ENCODE measurements at places on chromosomes 2 and 18.

DNA sequence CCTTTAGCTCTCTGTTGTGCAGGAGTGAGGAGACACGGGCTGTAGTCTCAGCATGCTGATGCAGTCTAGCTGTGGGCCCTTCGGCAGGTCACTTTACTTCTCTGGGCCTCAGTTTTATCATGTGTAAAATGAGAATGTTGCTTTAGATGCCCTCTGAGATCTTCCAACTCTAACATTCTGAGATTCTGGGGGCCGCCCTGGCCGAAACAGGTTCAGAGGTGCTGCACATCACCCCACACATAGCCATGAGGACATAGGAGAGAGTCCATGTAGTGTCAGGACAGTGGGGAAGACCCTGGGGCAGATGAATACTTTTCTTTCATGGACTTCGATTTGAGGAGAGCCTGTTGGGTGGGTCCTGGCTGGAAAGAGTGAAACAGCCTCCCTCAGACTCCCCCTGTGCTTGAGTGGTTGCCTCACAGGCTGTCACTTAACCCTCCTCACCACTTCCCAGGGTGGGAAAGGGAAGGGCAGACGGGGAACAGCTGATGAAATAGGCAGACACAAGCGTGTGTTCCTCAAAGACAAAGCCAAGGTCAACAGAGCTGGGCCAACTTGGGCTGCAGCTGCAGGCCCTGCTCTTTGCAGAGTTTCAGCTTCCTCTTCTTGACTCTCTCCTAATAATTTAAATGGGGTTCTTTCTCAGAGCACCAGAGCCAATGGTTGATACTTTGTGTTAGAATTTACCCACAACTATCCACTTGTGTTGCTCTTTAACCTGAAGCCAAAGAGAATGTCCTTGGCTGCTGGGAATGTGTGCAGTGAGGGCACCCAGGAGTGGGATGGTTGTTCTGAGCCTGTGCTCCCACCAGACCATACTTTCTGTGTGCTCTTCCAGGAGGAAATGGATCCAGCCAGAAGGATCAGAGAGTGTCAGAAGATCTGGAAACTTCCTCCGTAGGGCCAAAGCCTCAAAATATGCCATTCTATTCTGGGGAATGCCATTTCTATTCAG, 14.7 kb upstream of the MRPL33 start:
- no peak for DNase-seq

- DNase-seq, result no peak
These were observed 22.7 kb downstream of the MPPE1 start for GRCh38 chr18:11885278-11885947.

DNA sequence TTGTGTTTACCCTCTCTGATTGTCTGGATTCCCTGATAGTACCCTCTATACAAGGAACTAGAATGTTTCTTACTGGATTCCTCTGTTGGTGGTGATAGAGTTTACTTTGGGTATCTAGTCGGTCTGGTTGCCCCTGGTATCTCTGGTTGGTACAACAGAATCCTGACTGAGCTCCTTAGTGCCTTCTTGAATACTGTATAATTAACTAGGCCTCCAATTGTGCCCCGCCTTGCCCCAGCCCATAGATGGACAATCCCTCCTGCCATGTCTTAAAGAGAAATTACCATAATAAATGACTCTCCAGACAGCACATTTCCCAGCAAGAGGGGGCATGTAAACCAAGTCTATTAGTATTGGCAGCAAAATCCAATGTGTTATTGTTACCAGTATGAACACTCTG, 2.3 kb downstream of the SCN1A start:
- no peak for DNase-seq

GRCh38 chr18:75267643-75268363, 57.2 kb downstream of the TSHZ1 start:
- DNase-seq, result no peak

- DNase-seq, result no peak
These were observed 40.6 kb downstream of the MOB4 start for GRCh38 chr2:197556456-197556855.

DNA sequence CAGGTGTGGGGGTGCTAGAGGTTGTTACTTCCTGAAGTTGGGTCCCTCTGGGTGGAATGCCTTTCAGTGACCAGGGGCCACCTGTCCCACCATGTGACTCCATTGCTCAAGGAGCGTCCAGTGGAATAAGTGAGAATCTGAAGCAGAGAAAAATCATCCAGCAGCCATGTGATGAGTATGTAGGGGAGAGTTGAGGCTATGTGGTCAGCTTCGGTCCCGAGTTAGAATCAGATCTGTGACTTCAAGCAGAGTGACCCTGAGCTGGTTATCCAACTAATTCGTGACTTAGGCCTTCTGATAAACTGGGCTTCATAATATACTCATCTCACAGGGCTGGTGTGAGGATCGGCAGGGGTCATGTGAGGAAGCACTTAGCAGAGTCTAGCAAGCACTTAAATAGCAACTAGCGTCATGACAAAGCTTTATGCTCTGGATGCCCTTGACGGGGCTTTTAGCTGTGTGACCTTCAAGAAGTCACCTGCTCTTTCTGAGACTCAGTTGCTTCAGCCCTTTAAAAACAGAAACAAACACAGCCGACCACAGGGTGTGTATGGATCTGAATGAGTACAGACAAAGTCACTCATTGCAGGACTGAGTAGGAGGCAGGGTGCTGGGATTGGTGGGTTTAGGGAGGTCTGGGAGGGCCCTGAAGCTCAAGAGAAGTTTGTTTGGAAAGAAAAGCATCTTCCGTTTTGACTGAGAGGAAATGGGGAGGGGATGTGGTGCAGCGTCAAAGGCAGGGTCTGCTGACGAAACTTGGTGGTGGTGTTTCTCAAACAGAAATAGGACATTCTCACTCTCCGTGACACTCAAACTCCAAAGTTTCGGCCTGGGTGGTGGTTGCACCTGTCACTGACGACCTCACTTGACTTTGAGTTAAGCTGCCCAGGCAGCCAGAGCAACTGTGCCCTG, 264.0 kb upstream of the CXCR4 start:
- DNase-seq, result peak; percentile 10

DNA sequence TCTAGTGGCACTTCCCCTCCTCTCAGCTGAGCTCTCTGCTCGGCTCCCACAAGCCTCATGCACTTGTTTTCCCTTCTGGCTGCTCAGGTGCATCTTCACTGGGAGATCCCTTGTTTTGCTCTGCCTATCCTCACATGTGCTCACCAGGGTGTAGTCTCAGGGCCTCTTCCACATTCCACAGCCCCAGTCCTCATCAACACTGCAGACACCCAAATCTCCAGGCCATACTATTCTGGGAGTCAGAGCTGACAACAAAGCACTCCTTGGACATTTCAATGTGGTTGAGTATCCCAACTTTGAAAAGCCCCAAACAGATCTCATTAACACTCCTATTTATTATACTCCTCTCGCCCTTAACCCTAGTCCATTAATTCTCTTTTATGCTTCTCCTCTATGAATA, 71.3 kb downstream of the CCDC93 start:
- no peak for DNase-seq

- DNase-seq, result no peak
These were observed 337.3 kb downstream of the PLCL1 start for GRCh38 chr2:198141726-198142125.

- DNase-seq, result no peak
These were observed 292.0 kb upstream of the CDH2 start for GRCh38 chr18:28468901-28469300.

- no peak for DNase-seq
These were observed 8.5 kb upstream of the AGAP1 start for GRCh38 chr2:235485362-235485761.

DNA sequence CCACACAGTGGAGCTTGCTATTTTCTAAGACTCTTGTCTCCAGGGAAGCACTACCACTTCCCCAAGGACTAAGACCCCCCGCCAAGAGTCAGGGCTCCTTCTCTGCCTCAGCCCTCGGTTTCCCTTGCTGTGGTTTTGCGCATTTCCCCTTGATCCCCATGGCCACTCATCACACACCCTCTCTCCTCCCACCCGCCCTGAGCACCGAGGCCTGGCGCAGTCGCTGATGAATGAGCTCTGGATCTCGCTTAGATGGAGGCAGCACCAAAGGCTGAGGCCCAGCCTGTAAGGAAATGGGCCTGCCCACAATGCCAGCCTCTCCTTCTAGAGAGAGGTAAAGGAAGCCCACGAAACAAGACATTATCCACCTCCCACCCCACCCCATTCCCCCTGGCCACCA, 96.9 kb downstream of the TNS1 start:
- DNase-seq, result no peak

GRCh38 chr2:198127627-198128026, 323.2 kb downstream of the PLCL1 start:
- DNase-seq, result no peak

DNA sequence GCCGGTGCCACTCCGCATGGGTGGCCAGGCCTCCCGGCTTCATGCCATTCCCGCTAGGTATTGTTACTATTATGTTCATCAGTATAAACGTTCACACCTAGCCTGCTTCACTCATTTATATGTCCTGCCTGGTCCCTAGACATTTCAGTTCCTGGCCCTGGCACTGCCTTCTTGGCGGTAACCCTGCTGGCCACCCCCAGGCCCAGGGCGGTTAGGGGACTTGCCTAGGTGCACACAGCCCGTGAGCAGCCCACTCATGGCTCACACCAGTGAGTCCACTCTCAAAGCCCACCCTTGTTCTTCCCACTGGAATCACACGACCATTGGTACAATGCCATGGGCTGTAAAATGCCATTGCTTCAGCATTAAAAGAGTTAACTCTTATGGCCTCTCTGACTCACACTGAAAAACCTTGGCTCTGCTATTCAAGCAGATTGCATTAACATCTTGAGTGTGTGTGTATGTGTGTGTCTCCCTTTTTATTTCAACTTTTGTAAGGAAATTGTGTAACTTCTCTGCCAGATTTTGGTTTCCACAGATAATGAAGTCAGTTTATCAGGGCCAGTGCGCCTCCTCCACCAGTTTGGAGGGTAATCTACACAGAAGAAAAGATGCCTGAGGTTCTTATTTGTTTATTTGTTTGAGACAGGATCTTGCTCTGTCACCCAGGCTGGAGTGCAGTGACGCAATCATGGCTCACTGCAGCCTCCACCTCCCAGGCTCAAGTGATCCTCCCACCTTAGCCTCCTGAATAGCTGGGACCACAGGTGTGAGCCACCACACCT, 74.2 kb downstream of the RAB31 start:
- no peak for DNase-seq

- DNase-seq, result no peak
These were observed 47.6 kb downstream of the C18orf54 start for GRCh38 chr18:54405290-54405689.

DNA sequence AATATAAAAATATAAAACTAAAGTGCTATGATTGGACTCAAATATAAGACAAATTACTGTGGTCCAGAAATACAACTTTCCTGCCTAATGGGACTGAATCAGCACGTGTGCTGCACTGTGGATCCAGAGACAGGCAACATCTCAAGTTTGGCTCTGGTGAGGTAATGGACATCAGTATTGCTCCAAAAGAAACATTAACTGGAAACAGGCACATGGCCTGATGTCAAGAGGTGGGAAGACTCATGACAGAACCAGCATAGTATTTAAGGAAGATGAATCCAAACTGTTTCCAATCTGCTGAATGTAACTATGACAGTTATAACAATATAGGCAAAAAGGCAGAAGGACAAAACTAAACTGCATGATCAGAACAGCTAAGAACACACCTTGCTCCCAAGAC, 354.6 kb downstream of the FSIP2 start:
- no peak for DNase-seq

- no peak for DNase-seq
These were observed 236.5 kb upstream of the NT5C1B start for GRCh38 chr2:18825838-18826237.

GRCh38 chr2:190501702-190502407, 32.7 kb downstream of the NEMP2 start:
- DNase-seq, result no peak

DNA sequence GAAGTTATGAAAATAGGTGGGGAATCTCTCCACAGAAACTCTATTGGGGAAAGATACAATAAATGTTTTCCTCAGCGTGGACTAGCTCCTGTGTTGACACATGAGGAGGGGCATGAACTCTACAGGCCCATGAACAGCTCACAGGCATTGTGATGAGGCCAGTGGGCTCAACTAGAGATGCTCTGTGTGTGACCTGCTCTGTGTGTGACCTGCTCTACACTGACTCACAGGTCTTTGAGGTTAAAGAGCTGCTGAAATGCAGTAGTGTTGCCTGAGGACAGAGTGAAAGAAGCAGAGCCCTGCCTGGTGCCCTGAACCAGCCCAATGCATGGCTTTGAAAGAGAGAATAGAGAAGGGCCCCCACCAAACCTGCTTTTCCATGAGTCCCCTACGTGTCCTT, 117.6 kb downstream of the MCFD2 start:
- no peak for DNase-seq

GRCh38 chr2:149797030-149797429, 209.5 kb upstream of the MMADHC start:
- no peak for DNase-seq

DNA sequence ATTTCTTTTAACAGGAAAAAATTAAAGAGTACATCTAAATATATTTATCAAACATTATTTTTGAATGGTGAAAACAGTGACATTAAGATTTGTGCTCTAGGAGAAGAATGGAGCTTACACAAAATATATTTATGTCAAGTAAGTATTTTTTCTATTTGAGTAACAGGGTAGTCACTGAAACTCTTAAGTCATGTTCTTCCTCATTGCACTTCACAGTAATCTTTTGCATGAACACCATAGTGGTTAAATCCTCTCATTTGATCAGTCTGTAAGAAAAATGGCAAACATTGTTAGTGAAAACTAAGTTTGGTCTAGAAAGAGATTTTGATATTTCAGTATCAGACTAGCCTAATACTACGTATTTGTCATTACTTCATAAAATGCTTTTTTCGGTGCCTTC, 8.1 kb downstream of the GMCL1 start:
- no peak for DNase-seq

GRCh38 chr2:113692698-113693428, 63.6 kb downstream of the SLC35F5 start:
- DNase-seq, result no peak

- DNase-seq, result no peak
These were observed 66.7 kb downstream of the TPGS2 start for GRCh38 chr18:36762074-36762473.

DNA sequence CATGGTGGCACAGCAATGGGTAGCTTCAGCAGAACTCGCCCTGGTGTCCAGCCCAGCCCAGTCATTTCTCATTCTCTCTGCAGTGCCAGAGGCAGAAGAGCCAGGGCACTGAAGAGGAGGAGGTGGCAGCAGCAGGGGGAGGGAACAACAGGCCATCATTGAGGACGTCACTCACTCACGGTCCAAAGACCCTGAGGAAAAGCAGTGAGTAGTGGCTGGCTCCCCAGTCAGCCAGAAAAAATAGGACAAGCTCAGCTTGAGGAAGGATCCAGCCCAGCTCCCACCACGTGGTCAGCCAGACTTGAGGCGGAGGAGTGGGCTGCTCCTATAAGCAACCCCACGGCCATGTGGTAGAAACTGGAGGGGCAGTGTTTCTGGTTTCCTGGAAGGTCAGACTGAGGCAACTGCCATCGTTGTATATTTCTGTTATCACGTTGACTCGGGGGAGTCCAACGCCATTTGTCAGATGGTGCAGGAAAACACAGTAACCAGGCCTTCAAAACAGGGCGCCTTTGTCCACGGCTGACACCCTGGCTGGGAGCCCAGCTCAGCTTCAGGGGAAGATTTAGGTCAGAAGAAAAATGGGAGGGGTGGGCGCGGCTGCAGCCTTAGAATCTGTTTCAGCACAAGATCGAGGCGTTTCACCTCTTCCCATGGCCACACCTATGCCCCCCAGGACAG, 19.0 kb upstream of the TMEM247 start:
- no peak for DNase-seq

Measured in stimulated activated CD8-positive, alpha-beta memory T cell treated with anti-CD3 and anti-CD28 coated beads, Interleukin-4, amount 100 ng/mL, for 1 hour (primary cell).